ENCODE measurements at places on chromosomes 3 and 15. TPM values are rescaled to one million over a fixed set of nuclear protein-coding genes. Genes with fewer than 3 reads are reported as not detected.

The TMEM45A gene
- total RNA-seq, result 26.0 TPM

The RAB6B gene
- 3.1 TPM for total RNA-seq

- ATAC-seq, result peak; percentile 82
These were observed 24.9 kb downstream of the ABTB1 start for GRCh38 chr3:127697551-127698240.

DNA sequence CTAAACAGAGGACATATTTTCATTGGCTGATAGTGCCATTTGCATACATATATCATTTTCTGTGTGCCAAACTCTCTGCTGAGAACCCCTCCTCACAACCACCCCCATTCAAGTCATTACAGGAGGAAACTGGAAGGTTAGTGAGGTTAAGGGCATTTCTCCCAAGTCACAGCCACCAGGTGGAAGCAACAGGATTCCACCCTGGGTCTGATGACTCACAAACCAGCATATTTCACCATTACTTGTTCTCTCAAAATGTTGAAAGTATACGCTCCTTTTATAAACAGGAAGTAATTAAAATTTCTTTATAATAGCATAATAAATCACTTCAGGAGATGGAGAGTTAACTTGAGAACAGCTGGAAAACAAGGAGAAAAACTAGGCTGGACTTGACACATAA lies 398.6 kb upstream of the WNT5A start:
- ATAC-seq, result no peak

The RASL12 gene
- not detected for total RNA-seq

DNA sequence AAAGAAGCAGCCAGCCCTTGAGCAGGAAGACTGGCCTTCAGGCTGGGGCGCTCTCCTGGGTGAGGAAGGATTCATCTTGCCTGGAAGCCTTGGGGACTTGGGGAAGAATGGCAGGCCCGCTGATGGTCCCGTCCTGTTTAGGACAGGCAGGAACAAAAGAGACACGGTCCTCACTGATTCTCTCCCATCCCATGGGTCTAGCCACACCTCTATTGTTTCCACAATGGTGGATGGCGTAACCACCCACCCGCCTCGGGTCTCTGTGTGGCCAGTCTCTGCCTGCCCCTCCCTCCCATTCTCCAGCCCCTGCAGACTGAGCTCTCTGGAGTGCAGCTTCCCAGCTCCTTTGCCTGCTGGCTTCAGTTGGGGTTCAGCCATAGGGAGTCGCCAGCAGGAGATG lies 284.3 kb downstream of the UACA start:
- no peak for ATAC-seq

DNA sequence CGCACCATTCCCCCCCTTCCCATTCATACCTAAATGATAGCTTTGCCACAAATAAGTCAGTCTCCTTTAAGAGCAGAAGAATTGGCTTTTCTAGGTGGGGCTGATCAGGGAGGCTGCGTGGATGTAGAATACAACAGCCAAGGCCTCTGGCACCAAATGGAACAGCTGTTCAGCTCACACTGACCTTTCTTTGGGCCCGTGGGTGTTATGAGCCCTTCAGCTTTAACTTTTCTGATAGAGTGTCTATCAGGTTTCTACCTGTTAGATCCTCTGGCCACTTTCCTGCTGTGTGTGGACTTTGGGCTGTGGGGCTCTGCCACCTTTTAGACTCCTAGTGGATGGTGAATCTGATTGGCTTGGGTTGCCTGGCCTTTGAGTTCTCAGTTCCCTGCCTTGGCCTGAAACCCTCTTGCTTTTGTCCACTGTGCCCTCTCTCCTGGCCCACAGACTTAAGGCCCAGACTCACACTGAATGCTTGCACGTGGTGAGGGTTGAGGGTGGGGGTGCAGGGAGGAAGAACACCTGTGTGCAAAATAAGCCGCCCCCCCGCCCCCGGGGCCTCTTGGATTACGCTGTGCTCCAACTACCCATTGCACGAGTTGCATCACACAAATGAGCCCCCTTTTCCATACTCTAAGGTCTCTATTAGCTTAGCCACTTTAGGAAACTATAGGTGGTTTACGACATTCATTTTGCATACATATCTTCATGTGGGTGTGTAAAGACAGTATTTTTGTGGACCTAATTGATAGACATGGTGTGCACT lies 1.3 kb upstream of the RFX7 start:
- ATAC-seq, result no peak

Data from activated T-helper 17 cell treated with anti-CD3 and anti-CD28 coated beads, Interleukin-2, amount 50 U/mL, for 72 hours (primary cell).